ENCODE measurements at places on chromosomes 2 and 18.

DNA sequence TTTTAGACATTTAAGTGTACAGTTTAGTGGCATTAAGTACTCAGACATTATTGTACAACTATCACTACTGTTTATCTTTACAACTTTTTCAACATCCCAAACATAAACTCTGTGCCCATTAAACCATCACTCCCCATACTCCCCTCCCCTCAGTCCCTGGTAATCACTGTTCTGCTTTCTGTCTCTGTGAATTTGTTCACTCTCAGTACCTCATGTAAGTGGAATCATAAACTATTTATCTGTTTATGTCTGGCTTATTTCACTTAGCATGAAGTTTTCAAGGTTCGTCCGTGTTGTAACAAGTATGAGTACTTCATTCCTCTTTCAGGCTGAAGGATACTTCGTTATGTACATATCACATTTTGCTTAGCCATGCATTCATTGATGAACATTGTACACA, 9.8 kb upstream of the RUFY4 start:
- H3K27me3 ChIP-seq: no peaks in the 10 kb centered on the region
- no peaks in the 10 kb centered on the region for H3K4me1 ChIP-seq
- no peak overlapping the region for H3K27ac ChIP-seq
- DNase-seq: no peak

DNA sequence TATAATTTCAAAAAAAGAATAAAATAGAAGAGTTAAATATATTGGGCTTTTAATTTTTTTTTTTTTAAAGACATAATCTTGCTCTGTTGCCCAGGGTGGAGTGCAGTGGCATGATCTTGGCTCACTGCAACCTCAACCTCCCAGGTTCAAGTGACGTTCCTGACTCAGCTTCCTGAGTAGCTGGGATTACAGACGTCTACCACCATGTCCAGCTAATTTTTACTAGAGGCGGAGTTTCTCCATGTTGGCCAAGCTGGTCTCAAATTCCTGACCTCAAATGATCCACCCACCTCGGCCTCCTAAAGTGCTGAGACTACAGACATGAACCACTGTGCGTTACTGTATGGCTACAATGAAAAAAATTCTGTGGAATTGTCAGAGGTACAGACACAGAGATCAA, 98.1 kb upstream of the RGPD4 start:
- H3K27ac ChIP-seq: no peak overlapping the region
- H3K4me1 ChIP-seq: no peaks in the 10 kb centered on the region
- H3K27me3 ChIP-seq: no peaks in the 10 kb centered on the region
- no peak overlapping the region for H3K4me3 ChIP-seq
- no peaks in the 10 kb centered on the region for H3K36me3 ChIP-seq
- DNase-seq: no peak

- no peaks in the 10 kb centered on the region for H3K36me3 ChIP-seq
- no peak overlapping the region for H3K4me3 ChIP-seq
- H3K27me3 ChIP-seq: no peaks in the 10 kb centered on the region
- peak; percentile 39 for DNase-seq
- peaks cover 9% of the 10 kb centered on the region for H3K4me1 ChIP-seq
These were observed 7.8 kb upstream of the PPP1R1C start for GRCh38 chr2:181977661-181978350.

- no peak overlapping the region for H3K4me3 ChIP-seq
- no peak overlapping the region for H3K27ac ChIP-seq
- no peaks in the 10 kb centered on the region for H3K36me3 ChIP-seq
- no peak for DNase-seq
- H3K27me3 ChIP-seq: peaks cover 20% of the 10 kb centered on the region
These were observed 59.9 kb upstream of the SNTG2 start for GRCh38 chr2:890791-891190.

- H3K4me1 ChIP-seq: no peaks in the 10 kb centered on the region
- no peak overlapping the region for H3K4me3 ChIP-seq
- no peaks in the 10 kb centered on the region for H3K36me3 ChIP-seq
- peak; percentile 9 for DNase-seq
- H3K27me3 ChIP-seq: no peaks in the 10 kb centered on the region
- no peak overlapping the region for H3K27ac ChIP-seq
These were observed 32.2 kb downstream of the GPR39 start for GRCh38 chr2:132448771-132449170.

DNA sequence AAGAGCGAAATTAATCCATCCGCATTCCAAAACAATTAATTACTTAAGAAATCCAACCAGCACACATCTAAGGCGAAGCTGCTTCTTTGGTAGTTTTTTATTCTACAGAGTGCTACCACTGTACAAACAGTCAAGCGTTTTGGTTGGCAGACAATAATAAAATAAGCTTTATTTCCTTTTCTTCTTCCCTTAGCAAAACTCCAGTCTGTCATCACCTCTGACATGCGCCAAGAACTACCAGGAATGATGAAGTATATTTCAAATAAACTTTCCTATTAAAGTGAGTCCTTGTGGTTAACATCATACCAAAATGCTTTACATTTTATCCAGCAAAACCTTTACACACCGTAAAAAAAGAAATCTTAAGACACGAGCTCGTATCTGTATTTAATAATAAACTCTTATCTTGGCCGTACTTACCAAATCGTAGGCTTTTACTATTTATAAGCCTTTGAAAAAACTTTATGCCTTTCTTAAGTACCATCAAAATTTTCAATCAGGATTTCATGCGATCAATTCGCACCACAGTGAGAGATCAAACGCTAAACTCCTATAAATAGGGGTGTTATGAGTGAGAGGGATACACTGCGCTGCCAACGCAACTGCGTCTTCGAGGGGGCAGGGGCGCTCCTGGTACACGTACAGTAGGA, 1.3 kb downstream of the ATL2 start:
- peak overlapping the region; percentile 89 for H3K4me3 ChIP-seq
- H3K27ac ChIP-seq: peak overlapping the region; percentile 87
- peak; percentile 76 for DNase-seq
- peaks cover 65% of the 10 kb centered on the region for H3K4me1 ChIP-seq
- no peaks in the 10 kb centered on the region for H3K27me3 ChIP-seq

GRCh38 chr2:195094330-195094729, 562.7 kb upstream of the SLC39A10 start:
- H3K27me3 ChIP-seq: peaks cover 3% of the 10 kb centered on the region
- no peak overlapping the region for H3K4me3 ChIP-seq
- DNase-seq: no peak
- no peaks in the 10 kb centered on the region for H3K36me3 ChIP-seq
- no peak overlapping the region for H3K27ac ChIP-seq
- H3K4me1 ChIP-seq: no peaks in the 10 kb centered on the region

- no peak overlapping the region for H3K27ac ChIP-seq
- no peaks in the 10 kb centered on the region for H3K27me3 ChIP-seq
- no peak for DNase-seq
These were observed 22.4 kb upstream of the SCYGR1 start for GRCh38 chr2:227410191-227410590.

- no peaks in the 10 kb centered on the region for H3K36me3 ChIP-seq
- H3K27me3 ChIP-seq: no peaks in the 10 kb centered on the region
- no peak overlapping the region for H3K4me3 ChIP-seq
- H3K4me1 ChIP-seq: no peaks in the 10 kb centered on the region
These were observed 120.3 kb downstream of the PLA2R1 start for GRCh38 chr2:159942146-159942545.

GRCh38 chr18:68840554-68841263, 42.8 kb downstream of the CCDC102B start:
- H3K36me3 ChIP-seq: no peaks in the 10 kb centered on the region
- H3K4me3 ChIP-seq: no peak overlapping the region
- DNase-seq: no peak
- H3K27ac ChIP-seq: no peak overlapping the region
- H3K27me3 ChIP-seq: no peaks in the 10 kb centered on the region
- no peaks in the 10 kb centered on the region for H3K4me1 ChIP-seq

DNA sequence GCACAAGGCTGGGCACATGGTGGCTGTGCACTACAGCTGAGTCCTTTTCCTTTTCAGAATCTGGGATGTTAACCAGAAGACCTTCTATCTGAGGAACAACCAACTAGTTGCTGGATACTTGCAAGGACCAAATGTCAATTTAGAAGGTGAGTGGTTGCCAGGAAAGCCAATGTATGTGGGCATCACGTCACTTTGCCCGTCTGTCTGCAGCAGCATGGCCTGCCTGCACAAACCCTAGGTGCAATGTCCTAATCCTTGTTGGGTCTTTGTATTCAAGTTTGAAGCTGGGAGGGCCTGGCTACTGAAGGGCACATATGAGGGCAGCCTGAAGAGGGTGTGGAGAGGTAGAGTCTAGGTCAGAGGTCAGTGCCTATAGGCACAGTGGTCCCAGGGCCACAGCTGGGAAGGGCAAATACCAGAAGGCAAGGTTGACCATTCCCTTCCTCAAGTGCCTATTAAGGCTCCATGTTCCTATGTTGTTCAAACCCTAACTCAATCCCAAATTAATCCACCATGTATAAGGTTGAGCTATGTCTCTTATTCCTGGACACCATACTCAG, 2.2 kb downstream of the IL1RN start:
- peaks cover 1% of the 10 kb centered on the region for H3K27me3 ChIP-seq
- H3K27ac ChIP-seq: no peak overlapping the region
- H3K36me3 ChIP-seq: no peaks in the 10 kb centered on the region
- no peak overlapping the region for H3K4me3 ChIP-seq
- no peak for DNase-seq

GRCh38 chr2:166727095-166727494, 161.2 kb upstream of the XIRP2 start:
- no peaks in the 10 kb centered on the region for H3K27me3 ChIP-seq
- no peaks in the 10 kb centered on the region for H3K36me3 ChIP-seq
- no peaks in the 10 kb centered on the region for H3K4me1 ChIP-seq
- no peak overlapping the region for H3K27ac ChIP-seq

DNA sequence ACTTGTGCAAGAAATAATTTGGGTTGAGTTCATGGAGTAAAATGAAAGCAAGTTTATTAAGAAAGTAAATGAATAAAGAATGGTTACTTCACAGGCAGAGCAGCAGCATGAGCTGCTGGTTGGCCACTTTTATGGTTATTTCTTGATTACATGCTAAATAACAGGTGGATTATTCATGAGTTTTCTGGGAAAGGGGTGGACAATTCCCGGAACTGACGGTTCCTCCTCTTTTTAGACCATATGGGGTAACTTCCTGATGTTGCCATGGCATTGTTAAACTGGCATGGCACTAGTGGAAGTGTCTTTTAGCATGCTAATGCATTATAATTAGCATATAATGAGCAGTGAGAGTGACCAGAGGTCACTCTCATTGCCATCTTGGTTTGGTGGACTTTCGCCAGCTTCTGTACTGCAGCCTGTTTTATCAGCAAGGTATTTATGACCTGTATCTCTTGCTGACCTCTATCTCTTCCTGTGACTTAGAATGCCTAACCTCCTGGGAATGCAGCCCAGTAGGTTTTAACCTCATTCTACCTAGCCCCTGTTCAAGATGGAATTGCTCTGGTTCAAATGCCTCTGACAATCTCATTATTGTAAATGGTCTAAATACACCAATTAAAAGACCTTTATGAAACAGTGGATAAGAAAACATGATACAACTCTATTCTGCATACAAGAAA, 114.1 kb upstream of the FIGN start:
- H3K4me1 ChIP-seq: no peaks in the 10 kb centered on the region
- no peaks in the 10 kb centered on the region for H3K27me3 ChIP-seq
- H3K36me3 ChIP-seq: no peaks in the 10 kb centered on the region
- no peak overlapping the region for H3K27ac ChIP-seq
- H3K4me3 ChIP-seq: no peak overlapping the region

DNA sequence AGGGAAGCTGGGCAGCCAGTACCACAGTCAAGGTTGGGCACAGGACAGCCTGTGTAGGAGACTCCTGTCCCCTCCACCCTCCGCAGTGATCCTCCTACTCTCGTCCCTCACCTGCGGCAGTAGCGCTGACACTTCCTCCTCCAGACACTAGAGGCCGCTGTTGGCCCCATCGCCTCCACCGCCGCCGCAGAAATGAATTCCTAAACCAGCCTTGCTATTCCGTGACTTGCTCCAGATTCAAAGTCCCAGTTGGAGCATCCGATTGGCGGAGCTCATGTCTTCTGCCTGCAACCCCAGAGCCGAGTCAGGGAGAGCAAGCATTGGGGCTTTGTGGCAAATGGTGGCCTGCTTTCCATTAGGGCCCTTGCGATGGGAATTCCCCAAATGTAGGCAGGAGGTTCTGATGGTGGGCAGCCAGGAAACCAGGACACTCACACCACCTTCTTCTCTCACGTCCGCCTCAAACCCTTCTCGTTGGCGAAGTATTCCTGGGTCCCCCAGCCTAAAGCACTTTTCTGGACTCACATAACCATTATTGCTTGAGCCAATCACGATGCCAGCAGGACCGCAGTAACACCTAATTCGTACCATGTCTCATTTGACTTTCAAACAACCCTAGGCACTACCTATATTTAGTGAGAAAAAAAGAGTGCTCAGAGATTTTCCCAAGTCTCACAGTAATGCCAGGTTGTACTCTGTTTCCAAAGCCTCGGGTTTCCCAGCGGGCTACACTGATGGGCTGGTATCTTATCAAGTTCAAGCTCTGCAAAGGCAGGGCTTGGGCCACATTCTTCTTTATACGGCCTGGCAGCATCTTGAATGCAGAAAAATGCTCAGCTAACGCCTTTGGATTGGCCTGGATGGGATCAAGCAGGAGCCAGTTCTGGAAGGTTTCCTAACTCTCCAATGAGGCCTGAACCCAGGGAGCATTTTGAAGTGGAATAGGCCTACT, 1.2 kb upstream of the DNAJB2 start:
- DNase-seq: peak; percentile 80
- peaks cover 27% of the 10 kb centered on the region for H3K36me3 ChIP-seq
- peaks cover 44% of the 10 kb centered on the region for H3K4me1 ChIP-seq

- H3K27ac ChIP-seq: no peak overlapping the region
- no peak overlapping the region for H3K4me3 ChIP-seq
- no peak for DNase-seq
- H3K27me3 ChIP-seq: peaks cover 5% of the 10 kb centered on the region
- H3K4me1 ChIP-seq: no peaks in the 10 kb centered on the region
- no peaks in the 10 kb centered on the region for H3K36me3 ChIP-seq
These were observed 103.3 kb downstream of the COL6A3 start for GRCh38 chr2:237310515-237311114.

DNA sequence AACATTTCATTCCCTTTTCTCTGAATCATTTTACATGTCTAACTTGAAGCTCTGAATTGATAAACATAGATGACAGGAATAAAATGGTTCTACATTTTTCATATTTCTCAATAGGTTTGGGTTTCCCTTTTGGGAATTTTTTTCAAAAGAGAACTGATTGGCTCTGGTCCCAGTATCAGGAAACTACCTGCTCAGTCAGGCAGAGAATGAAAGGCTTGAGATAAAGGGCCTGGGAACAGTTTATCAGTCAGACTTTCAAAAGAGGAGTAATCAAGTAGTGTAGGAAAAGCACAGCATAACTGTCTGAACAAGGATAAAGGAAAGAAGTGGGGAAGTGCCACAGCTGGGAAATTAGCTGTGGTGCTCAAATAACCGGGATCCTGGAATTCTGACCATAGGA, 28.3 kb upstream of the CCL20 start:
- peaks cover 21% of the 10 kb centered on the region for H3K27me3 ChIP-seq
- H3K36me3 ChIP-seq: no peaks in the 10 kb centered on the region
- DNase-seq: no peak
- no peak overlapping the region for H3K4me3 ChIP-seq
- H3K27ac ChIP-seq: no peak overlapping the region

DNA sequence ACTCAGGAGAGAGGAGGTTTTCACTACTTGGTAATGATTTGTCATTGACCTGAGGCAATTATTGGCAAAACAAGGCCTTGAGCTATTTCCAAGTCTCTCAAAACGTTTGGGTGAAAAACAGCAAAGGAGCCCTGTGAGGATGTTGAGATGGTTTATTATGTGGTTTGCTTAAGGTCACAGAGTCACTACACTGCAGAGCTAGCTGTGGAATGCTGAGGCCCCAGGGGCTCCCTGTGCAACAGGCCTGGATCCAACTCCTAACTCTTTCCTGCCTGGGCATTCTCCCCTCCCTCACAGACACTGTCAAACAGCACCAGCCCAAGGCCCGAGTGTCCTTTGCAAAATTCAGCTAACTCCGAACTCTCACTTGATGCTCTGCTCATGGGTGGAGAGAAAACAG, 754.6 kb upstream of the SOX11 start:
- no peaks in the 10 kb centered on the region for H3K4me1 ChIP-seq
- no peak overlapping the region for H3K27ac ChIP-seq
- H3K36me3 ChIP-seq: no peaks in the 10 kb centered on the region
- no peak for DNase-seq
